ENCODE measurements at places on chromosomes 6 and 20.

GRCh38 chr20:40481743-40482458, 207.1 kb downstream of the MAFB start:
- DNase-seq = no peak

GRCh38 chr6:38567436-38567835, 72.3 kb downstream of the BTBD9 start:
- peak; percentile 75 for DNase-seq

GRCh38 chr6:162230147-162230752, 497.3 kb downstream of the PRKN start:
- no peak for DNase-seq

- DNase-seq = no peak
These were observed 25.0 kb upstream of the MRPS18A start for GRCh38 chr6:43712579-43712978.

DNA sequence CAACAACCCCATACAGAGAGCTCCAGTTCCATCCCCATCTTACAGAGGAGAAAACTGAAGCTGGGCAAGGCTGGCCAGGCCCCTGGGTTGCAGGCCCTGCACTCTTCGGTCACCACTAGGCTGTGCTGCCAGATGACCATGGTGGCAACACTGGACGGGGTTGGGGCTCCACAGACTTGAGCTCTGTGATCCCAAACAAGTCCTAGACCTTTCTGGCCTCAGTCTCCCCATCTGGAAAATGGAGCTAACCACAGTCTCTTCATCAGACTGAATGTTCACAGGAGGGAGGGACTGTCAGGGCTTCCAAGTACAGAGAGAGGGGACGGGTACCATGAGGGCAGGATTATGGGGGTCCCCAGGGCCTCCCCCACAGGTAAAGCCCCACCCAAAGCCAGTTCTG, 41.3 kb upstream of the NOL4L start:
- no peak for DNase-seq

GRCh38 chr6:112443179-112444065, 96.3 kb downstream of the RFPL4B start:
- peak; percentile 43 for DNase-seq

GRCh38 chr6:4814212-4814611, 38.0 kb downstream of the CDYL start:
- DNase-seq = no peak

DNA sequence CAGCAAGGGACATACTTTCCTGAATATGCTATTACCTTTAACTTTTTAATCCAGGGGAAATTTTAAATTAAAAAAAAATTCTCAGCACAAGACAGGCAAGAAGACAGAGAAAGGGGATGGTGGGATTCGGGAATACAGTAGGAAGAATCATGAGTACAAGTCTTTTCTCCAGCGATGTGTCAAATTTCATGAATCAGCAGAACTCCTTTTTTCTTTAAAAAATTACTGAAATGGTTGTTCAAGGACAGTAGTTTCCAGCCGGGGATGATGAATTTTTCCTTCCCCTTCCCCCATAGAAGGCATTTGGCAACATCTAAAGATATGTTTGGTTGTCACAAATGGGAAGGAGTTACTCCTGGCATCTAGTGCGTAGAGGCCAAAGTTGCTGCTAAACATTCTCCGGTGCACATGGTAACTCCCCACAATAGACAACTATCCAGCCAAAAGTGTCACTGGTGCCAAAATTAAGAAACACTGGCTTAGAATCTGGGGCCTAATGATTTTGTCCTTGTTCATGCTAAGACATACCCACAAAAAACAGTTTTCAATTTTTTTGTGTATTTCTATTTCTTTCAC, 450.2 kb downstream of the CBLN4 start:
- no peak for DNase-seq

DNA sequence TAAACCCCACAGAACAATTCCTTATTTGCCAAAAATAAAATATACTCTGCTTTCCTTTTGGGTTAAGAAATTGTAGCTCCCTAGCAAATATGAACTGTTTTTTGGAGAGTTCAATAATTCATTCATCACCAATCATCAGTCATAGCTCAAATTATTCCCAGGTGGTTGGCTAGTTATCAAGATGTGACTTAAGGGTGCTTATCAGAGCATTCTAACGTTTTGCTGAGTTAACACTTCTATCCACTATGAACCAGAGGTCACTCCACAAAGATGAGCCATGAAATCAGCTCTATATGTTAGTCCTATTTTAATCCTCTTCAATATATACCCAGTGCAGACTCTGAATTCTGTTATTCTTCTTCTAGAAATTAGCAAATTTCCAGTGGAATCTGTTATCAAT, 379.1 kb downstream of the TENT5A start:
- no peak for DNase-seq

- no peak for DNase-seq
These were observed 154.8 kb downstream of the PDSS2 start for GRCh38 chr6:107304421-107305025.

- no peak for DNase-seq
These were observed 1.9 kb upstream of the C20orf204 start for GRCh38 chr20:64033981-64034493.

DNA sequence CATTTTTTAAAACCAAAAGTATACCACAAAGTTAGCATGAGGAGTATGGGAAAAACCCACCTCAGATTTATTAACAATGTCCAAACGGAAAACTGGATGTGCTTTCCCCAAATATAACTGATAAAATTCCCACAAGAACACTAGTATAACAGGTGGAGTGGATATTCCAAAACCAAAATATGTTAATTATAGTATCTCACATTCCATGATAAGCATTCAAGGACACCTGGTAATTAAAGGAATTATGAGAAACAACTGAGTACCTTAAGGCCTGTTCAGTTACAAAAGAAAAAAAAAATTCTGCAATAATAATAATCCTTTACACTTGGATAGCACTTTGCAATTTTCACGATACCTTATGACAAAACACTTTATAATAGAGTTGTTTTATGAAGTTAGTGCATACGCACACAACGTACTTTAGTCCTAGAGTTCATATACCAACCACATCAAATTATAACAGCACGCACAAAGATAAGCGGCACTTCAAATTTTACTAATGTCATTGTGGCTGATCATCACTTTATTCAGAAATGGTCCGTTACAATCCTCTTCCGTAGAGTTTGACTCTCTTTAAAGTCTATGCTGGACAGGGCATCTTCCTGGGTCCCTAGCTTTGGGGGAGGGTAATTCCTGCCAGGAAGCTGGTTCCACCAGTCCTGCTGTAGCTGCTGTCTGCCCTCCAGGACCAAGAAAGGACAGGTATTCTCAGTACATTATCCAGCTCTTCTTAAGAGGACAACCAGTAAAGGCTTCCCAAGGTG, 1.7 kb downstream of the CDK19 start:
- no peak for DNase-seq

- no peak for DNase-seq
These were observed 12.1 kb downstream of the ARID1B start for GRCh38 chr6:156789081-156789943.

GRCh38 chr6:41224800-41225199, 3.3 kb upstream of the TREML4 start:
- no peak for DNase-seq

DNA sequence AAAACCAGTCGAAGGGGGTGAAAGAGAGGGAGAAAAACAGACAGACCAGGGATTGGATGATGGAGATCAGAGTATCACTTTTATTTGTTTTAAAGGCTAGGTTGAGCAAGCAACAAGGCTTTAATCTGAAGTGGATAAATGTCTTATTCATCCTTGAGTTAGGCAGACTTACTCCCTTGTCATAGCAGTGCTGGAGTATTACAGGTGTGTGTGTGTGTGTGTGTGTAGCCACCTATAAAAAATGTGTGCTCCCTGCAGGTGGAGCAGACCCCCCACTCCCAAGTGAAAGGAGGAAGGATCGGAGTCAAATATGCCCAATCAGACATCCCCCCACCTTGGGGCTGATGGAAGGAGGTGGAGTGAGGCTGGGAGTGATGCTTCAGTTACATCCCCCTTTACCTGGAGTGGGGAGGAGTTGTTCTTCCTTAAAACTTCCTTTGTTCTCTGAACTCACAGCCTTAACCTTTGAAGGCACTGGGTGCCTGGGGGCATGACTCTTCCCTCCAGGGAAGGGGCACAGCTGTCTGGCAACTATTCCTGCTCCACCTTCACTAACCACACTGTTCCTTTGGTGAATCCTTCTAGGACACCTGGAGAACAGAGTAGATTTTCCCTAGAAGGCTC, 27.3 kb downstream of the PTK7 start:
- no peak for DNase-seq

DNA sequence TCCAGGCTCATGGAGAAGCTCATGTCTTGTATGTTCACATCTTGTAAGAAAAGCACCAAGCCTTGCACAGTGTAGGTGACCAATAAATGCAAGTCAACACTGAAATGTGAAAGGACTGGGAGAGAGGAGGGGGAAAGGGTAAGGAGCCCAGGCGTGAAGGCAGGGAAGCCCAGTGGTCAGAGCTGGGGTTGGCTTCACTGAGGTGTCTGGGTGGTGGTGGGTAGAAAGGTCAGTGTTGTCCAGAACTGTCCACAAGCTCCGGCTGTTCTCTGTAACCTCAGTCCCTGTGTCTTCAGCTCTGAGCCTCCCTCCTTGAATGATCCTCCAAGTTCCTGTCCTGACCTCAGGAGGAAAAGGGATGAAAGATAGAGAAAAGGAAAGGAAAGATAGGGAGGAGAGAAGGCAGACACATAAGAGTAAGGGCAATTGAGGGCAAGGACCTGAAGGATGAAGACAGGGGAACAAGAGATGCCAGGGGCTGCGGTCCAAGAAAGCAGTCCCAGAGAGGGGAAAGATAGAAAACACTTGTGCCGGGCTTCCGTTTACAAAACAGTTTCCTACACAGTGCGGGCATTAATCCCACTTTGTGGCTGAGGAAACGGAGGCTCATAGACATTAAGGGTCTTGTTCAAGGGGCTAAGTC, 2.4 kb upstream of the TNXB start:
- DNase-seq = no peak

DNA sequence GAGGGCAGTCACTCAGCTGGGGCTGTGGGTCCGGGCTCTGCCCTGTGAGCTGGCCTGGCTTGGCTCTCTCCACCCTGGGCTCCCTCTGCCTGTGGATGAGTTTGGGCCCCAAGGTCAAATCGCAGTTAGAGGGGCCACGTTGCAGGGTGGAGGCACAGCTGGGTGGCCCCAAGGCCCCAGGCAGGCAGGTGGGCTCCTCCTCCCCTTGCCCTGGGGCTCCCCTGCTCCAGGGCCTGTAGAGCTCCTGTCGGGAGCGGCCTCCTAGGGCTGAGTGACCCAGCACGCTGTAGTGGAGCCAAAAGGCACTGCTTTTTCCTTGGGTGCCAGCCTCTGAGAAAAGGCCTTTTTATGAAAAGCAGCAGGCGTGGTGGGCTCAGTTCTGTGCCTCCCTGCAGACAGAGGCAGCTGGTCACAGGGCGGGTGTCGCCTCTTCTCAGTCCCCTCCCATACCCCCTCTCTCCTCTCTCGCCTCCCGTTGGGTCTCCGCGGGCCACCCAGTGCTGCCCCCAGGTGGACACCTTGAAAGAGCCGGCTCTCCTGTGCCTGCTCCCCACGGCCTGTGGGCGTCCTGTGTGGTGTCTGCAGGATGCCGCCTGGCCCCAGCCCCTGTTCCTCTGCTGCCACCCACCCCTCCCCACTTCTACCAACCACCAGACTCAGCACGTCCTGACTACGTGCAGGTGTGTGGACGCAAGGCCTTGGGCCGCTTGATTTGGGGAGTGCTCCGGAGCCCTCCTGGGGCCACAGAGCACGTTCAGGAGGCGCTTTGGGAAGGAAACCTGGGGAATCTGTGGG, 13.2 kb downstream of the SS18L1 start:
- peak; percentile 10 for DNase-seq

DNA sequence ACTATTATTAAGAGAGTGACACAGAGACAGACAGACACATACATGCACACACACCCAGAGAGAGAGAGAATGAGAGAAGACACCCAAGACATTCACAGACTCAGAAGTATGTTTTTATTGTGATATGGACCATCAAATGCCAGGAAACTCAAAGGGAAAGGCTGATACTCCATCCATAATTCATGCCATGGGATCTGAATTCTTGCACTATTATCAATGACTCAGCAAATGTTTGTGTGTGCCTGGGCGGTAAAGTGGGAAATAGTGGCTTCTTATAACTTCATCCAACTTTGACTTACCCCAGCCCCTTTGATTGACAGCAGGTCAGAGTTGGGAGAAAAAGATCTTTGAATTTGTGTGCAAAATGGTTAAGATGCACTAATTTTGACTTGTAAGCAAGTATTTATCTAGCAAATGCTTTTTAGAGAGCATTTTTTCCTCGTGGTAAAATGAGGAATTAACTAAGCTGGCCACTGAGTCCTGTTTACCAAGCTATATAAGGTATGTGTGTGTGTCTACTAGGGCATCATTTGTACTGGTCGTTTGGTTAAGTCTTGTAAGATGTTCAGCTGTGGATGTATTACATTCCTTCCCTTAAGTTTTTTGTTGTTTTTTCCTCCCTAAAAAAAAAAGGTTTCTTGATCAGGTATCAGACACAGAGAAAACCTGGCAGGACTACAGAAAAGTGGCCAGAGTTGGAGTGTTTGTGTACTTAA, 3.0 kb upstream of the CCN2 start:
- no peak for DNase-seq

- DNase-seq = no peak
These were observed 56.0 kb downstream of the APCDD1L start for GRCh38 chr20:58459058-58459750.

- no peak for DNase-seq
These were observed 47.4 kb upstream of the KIF13A start for GRCh38 chr6:18034798-18035202.

- no peak for DNase-seq
These were observed 14.1 kb downstream of the SYNDIG1 start for GRCh38 chr20:24483435-24484080.

All from NCI-H2171 (cell line).